B cell (primary cell): ENCODE measurements at places on chromosomes 11 and 22. TPM values are rescaled to one million over a fixed set of nuclear protein-coding genes. Genes with fewer than 3 reads are reported as not detected.

The CCT8L2 gene
- total RNA-seq, result not detected in 2 replicates

The TUB gene
- 0.10 TPM in 1 of 2 replicates, not detected in the other for total RNA-seq

The TESMIN gene
- 4.3 and 4.6 TPM in 2 replicates for total RNA-seq

The OR51A4 gene
- total RNA-seq, result not detected in 2 replicates

The DEUP1 gene
- not detected in 2 replicates for total RNA-seq

The MMP3 gene
- not detected in 2 replicates for total RNA-seq

The PKDREJ gene
- total RNA-seq, result not detected in 2 replicates

The TRIM66 gene
- 21.1 and 21.4 TPM in 2 replicates for total RNA-seq
